ENCODE measurements at places on chromosomes 11 and 22.
A peak's percentile ranks its signal among the peaks of the same experiment; 100 is the strongest.

- no peak for DNase-seq
Measured at GRCh38 chr11:2588809-2589537, 110.8 kb downstream of the KCNQ1OT1 start.

DNA sequence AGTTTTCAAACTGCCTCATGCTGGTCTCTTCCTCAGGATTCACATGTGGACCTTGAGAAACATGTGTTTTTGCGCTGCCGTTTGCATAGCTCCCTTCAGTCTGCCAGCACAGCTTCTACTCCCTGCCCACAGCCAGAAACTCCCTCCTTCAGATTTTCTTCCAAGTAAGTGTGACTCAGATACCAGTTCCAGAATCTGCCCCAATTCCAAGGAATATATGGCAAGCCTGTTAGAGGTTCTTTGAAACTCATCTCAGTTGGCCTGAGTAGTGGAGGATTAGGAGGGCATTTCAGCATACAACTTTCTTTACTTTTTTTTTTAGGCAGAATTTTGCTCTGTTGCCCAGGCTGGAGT is 67.1 kb downstream of the SNX19 start:
- DNase-seq, result peak; percentile 79

- no peak for DNase-seq
Measured at GRCh38 chr22:24103301-24103700, 78.0 kb upstream of the SUSD2 start.

DNA sequence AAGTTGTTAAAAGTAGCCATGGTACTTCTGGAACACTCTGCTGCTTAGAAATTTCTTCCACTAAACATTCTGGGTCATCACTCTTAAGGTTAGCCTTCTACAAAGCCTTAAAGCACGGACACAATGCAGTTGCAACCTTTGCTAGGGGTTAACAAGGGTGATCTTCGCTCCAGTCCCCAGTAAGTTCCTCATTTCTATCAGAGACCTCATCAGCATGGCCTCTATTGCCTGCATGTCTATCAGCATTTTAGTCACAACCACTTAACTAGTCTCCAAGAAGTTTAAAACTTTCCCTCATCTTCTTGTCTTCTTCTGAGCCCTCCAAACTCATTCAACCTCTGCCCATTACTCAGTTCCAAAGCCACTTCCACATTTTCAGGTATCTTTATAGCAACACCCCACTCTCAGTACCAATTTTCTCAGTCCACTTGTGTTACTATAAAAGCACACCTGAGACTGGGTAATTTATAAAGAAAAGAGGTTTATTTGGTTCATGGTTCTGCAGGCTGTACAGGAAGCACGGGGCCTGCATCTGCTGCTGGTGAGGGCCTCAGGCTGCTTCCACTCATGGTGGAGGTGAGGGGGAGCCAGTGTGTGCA is 48.7 kb upstream of the TH start:
- no peak for DNase-seq

- no peak for DNase-seq
Measured at GRCh38 chr11:64048042-64048854, 12.5 kb downstream of the FLRT1 start.

DNA sequence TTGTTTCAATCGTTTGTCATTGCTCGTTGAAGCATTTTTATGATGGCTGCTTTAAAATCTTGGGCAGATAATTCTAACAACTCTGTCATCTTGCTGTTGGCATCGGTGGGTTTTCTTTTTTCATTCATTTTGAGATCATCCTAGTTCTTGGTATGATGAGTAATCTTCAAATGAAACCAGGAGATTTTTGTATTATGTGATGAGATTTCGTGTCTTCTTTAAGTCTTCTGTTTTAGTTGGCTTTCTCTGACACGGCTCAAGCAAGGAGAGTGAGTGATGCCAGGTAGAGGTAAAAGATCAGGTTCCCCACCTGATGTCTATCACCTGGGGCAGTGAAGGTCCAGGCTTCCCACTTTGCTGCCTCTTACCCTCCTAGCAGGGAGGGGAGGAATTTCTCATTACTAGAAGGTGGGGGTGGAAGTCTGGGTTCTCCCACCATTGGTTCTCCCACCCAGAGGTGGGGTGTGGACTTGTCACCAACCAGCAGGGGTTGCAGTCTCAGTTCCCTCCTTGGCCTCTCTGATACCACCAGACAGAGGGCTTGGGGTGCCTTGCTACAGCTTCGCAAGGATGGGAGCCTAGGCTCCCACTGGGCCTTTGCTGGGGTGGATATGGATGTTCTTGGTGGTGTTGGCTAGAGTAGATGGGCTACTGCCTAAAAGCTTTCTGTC is 12.9 kb downstream of the CDC45 start:
- no peak for DNase-seq

DNA sequence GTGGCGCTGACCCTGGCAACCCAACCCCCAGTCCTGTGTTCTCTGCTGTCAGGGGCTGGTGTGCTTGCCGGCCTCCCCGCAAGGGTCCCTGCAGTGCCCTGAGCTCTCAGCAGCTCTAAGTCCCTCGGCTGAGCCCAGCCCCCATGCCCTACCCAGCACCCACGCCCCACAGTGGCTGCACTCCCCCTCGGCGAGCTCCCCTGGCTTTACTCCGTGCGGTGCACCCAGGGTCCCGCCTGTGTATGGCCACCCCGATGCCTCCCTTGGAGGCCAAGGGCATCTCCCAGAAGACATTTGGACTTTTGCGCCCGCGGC is 72.5 kb upstream of the SHISAL1 start:
- no peak for DNase-seq

DNA sequence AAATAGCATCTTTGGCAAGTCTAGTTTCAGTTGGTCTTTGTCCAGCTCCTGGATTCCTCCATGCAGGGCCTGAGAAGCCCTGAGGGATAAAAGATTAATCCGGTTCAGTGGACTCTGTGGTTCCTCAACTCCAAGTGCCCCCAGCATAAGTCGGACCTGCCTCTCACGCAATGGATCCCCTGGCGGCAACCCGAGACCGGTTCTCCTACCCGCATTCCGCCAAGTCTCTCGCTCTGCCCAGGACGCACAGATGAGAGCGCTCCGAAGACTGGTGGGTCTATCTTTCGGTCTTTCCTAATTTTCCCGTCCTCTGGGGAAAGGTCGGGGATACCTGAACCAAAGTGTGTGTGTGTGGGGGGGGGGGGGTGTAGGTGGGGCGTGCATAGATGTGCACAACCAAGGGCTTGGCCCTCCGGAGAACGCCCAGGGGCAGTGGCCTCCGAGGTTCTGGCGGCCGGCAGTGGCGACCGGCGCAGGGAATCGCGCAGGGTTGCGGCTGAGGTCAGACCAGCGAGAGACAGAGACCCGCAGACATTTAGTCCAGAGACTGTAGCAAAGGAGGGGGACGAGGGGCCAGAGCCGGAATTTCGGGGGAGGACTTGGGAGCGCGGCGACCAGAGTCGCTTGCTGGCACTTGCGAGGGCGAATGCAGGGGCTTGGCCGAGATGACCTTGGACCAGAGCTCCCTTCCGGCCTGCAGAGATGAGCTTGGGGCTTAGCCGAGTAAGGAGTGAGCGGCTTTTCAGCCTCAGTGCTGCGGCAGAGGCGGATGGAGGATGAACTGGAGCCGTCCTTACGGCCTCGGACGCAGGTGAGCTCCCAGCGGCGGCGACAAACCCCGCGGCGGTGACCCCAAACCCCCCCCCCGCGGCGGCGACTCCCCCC is 712 bp upstream of the SLC2A11 start:
- peak; percentile 17 for DNase-seq

GRCh38 chr11:125587480-125587879 is 5.2 kb upstream of the STT3A start:
- DNase-seq, result no peak

- peak; percentile 3 for DNase-seq
Measured at GRCh38 chr11:127074151-127074761, 73.7 kb upstream of the KIRREL3 start.

GRCh38 chr11:33874433-33874832 is 17.4 kb downstream of the LMO2 start:
- no peak for DNase-seq

DNA sequence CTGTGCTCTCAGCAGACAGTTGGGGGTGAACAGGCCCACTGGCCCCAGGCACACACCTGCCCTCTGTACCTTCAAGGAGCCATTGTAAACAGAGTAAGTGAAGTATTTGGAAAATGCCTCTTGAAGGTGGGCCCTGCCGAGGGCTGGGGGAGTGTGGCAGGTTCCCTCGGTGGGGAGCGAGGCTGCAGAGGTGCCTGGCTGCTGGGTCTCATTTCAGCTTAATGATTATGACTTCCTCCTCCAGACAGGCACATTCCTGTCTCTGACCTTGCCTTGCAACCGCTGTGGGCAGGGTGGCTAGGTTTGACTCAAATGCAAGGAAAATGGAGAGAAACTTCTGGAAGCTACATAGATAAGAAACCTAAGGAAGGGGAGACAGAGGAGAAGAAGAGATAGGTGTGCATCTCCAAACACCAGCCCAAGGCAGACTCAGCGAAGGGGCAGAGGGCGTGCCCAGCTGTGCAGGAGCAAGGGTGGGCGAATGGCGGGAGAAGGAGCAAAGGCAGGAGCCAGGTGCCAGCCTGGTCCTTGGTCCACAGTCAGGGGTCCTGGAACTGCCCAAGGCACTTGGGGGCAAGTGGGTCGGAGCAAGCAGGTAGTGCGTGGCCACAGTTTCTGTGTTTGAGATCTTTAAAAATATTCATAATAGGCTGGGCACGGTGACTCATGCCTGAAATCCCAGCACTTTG is 14.0 kb downstream of the GRAMD4 start:
- DNase-seq, result peak; percentile 22

DNA sequence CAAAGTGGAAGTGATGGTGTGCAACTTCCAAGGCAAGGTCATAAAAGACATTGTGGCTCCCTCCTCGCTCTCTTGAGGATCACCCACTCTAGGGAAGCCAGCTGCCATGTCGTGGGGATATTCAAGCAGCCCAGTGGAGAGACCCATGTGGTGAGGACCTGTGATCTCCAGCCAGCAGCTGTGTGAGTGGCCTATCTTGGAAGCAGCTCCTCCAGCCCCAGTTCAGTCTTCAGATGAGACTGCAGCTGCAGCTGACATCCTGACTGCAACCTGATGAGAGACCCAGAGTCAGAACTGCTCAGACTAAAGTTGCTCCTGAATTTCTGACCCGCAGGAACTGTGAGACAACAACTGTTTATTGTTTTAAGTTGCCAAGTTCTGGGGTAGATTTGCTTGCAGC is 86.4 kb upstream of the GRK3 start:
- DNase-seq, result no peak

DNA sequence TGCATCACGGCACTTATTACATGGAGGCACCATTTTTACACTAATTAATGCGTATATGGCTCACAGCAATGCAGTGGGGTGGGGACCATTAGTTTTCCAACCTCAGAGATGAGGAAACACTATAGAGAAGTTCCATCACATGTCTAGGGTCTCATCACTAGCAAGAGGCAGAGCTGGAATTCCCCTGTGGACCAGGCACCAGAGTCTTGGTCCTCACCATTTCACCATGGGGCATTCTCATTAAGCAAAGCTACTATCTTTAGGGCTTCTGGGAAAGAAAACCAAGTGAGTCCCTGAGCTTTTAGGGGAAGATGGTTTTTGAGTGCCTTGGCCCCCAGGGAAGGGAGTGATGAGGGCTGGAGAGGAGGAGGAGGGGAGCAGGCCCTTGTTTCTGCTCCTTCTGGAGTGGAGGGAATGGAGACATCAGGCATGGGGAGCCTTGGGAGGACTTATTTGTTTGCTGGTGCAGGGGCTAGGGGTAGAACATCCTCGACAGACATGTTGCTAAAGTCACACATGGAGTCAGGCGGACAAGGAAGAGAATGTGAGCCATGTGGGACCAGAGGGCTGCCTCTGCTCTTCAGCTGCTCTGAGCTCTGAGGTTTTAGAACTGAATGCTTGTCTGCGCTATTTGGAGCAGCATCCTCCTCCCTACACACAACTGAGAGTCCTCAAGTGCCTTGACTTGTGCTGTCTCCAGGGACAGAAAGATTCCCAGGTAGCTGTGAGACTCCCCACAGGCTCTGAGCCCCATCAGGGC is 40.3 kb upstream of the ZBED5 start:
- DNase-seq, result no peak

- no peak for DNase-seq
Measured at GRCh38 chr22:27999876-28000275, 80.8 kb upstream of the PITPNB start.

- DNase-seq, result no peak
Measured at GRCh38 chr11:70400643-70401042, 2.3 kb downstream of the CTTN start.

DNA sequence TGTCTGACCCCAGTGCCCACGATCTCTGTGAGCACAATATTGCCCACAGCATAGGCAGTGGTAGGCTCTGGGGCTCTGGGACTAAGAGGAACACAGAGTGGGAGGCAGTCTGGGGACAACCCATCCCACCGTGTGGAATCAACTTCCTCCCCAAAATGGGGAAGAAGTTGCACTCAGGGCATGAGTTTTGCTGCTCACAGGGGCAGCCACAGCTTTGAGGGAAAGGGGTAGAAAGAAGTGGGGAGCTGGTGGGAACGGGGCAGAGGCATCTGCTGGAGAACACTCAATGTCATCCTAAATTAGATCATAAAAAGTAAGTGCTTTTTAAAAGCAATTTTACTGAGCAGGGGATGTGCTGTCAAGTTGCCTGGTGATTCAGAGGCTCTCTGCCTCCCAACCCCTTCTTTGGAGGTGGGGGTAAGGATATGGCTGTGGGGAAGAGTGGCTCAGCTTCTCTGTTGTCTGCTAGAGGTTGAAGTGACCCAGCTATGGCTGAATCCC is 233.8 kb upstream of the NCAM1 start:
- no peak for DNase-seq

DNA sequence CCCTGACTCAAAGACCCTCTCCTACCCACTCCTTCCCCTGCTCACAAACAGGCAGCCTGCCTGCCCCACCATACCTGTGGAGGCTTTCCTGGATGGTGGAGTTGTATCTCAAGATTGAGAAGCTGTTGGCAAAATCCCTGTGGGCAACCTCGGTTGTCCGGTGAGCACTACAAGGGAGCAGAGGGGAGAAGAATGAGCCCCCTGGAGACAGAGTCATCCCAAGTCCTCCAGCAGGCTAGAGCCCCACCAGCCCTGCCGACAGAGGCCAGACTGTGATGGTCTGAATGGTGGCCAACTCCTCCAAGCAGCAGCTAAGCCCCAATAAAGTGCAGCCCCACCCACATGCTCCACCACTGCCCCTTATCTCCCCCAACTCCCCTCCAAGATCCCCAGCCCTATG is 17.5 kb downstream of the TMPRSS13 start:
- no peak for DNase-seq

DNA sequence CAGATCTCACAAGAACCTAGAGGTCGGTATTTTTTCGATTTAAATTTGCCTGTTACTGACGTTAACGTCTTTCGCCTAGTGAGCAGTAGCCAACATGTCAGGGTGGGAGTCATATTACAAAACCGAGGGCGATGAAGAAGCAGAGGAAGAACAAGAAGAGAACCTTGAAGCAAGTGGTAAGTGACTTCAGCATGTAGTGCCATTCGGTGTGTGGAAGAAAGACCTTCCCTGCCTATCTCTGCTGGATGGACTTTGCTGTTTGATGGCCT is 750 bp downstream of the XRCC6 start:
- DNase-seq, result no peak

DNA sequence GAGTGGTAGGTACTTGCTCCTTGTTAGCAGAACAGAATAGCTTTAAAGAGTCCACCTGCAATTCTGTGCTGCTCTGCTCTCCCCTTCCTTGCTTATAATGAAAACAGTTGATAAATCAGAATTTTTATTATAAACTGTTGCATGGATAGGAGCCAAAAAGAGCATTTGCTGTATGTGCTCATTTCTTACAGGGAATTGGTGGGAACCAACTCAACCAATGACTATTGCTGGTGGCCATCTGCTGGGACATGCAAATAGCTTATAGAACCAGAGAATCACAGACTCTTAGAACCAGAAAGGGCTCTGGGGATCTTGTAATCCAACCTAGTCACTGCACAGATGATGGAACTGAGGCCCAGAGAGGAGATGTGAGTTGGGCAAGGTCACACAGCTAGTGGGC is 43.1 kb upstream of the NECTIN1 start:
- DNase-seq, result no peak
